ENCODE measurements at places on chromosomes 7 and 10.

DNA sequence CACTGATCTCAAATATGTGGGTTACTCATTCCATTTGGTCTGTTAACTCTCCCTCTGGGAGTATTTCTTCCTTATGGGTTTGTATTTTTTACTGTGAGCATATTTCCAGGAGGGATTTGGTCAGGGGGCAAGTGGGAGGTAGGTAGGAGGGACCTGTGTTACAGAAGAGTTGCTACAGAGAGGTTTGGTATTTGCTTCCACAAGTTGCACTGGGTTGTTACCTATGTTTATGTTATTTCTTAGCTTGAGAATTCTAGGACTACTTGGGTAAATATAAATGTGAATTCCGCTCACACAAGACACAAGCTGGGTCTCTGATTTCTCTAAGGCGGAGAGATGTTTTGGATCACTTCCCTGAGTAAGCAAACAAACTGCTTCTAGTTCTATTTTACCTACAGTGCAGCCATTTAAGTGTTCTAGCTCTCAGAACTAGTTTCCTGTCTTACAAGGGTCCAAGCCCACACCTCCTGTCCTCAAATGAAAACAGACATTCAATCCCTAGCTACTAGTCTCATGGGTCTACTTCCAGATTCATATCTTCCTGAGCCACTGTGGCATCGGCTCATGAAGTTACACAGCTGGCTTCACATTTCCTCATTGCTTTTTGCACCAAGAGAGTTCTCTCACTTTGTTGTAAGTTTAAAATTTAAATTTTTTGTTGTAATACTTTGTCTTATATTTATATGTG is 75.4 kb upstream of the PPP1R3C start:
- DNase-seq, result no peak

- DNase-seq, result no peak
Measured at GRCh38 chr10:114634609-114634979, 23.5 kb downstream of the ABLIM1 start.

DNA sequence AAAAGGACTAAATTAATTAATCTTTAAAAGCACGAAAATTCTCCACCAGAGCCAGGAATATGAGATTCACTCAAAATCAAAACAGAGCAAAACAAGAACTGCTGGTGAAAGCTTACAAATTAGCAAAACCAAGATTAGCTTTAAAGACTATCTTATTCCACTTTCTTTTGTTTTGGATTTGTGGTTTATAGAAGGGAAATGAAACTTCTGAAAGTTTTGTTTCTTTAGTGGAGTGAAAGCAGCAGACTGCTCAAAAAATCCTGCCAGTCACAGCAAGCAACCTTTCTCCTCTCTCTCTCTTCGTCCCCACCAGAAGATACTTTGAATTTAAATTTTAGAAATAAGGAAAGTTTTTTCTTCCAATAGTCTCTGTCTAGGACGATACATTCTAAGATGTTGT is 7.8 kb downstream of the ACTA2 start:
- DNase-seq, result no peak

- peak; percentile 52 for DNase-seq
Measured at GRCh38 chr10:129030996-129031843, 435.8 kb upstream of the MGMT start.

DNA sequence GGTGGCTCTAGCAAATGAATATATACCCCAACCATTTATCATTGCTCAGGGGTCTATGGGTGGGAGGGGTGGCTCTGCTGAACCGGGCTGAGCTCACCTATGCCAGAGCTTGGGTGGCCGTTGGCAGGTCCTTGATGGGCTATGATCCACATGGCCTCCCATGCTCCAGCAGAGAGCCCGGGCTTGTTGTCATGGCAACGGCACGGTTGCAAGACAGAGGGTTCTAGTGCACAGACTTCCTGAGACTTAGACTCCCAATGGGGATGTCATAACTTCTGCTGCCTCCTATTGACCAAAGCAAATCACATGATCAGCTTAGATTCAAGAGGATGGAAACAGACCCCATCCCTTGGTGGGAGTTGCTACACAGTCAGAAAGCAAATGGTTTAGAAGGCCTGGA is 36.4 kb upstream of the CARD11 start:
- no peak for DNase-seq

DNA sequence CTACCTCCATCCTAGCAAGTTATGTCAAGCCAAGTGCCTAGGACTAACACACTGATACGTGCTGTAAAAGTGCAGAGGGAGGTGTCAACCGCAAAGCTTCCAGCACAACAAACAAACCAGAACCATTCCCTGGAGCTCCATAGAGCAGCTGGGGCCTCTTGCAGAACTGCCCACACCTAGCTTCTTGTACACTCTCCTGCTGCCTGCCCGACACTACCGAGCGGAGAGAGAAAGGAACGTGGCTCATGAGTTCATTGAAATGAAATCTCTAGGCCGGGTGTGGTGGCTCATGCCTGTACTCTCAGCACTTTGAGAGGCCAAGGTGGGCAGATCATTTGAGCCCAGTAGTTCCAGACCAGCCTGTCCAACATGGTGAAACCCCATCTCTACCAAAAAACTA is 73.5 kb downstream of the MKI67 start:
- no peak for DNase-seq

DNA sequence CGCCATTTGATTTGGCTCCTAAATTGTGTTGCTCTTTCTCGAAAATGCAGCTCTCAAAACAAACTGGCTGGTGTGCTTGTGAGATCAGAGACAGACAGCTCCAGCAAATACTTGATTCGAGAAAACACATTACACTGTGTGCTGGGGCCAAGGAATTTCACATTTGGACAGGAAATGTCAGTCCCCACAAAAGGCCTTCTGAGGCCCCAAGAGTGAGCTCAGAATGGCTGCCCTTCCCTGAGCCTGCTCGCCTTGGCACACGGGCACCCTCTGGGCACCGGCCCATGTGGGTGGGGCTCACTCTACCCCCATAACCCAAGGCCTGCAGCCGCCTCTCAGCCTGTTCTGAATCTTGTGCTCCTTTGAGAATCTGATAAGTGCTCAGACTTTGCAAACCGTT is 13.9 kb upstream of the HSPA12A start:
- no peak for DNase-seq

DNA sequence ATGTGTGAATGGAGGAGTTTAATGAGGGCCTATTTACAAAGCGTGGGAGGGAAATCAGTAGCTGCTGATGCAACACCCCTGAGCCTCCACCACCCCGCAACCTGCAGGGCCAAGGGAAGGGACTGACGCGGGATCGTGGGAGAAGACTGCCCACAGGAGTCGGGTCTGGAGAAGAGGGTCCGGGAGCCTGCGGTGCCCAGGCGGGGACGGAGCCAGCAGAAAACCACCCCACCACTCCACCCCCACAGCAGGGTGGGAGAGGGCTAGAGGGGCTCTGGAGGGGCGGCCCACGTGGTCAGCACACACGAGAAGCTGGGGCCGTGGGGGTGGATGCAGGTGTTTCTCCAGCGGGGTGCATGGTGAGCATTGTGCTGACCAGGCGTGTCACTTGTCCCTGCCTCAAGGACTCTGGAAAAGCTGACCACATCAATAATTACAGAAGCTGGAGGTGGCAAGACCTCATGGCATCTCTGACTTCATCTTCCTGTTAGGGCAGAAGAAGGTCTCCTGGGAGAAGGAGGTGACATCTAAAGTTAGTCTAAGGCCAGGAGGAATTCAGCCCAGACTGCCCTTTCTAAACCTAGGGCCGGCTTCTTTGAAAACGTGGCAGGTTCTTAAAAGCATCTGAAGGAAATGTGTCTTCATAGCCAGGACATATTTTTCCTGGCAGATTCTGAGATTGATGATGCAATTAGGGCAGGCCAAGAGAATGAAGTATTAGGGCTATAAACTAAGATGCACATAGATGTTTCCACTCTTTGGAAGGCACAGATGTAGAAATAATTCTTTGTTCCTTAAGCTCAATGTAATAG is 150.9 kb downstream of the RGS10 start:
- no peak for DNase-seq

DNA sequence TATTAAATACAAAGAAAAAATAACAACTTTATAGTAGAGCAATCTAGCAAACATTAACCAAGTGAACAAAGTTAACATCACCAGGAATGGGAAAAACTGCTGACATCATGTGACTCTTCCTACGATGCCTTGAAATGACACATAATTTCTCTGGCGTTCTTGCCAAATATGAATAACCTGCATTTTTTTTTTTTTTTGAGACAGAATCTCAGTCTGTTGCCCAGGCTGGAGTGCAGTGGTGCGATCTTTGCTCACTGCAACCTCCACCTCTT is 126.5 kb upstream of the VKORC1L1 start:
- DNase-seq, result no peak

- DNase-seq, result no peak
Measured at GRCh38 chr10:97821308-97822038, 28.2 kb upstream of the GOLGA7B start.

- no peak for DNase-seq
Measured at GRCh38 chr10:91198781-91199180, 21.7 kb upstream of the PCGF5 start.

- no peak for DNase-seq
Measured at GRCh38 chr10:1287487-1287886, 231.3 kb downstream of the WDR37 start.

DNA sequence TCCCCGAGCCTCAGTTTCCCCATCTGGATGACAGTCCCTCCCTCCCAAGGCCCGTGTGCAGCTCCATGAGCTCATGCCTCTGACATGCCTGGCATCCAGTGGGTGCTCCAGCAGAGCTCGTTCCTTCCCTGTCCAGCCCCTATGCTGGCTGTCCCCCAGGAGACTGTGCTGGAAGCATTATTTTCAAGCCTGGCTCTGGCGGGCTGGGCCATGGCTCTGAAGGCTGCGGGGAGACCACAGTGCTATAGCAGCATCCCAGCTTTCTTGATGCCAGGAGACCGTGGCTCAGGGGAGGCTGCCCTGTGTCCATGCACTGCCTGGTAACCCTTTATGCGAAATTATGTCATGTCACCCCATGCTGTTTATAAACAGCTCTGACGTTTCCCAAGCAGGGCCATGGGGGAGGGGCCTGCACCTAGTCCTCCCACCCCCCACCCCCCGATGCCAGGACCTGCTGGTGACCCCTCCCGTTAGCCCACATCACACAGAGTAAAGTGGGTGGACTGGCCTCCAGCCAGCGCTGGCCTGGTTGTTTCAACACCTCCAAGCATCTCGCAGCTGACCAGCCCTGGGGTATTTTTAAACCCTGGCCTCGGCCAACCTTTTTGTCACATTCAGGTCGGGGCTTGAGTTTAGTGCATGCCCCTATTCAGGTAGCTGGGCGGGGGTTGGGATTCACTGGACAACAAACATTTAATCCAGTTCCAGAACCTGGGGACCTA is 105.9 kb upstream of the ZNF716 start:
- no peak for DNase-seq

GRCh38 chr7:27771111-27771510 is 31.1 kb downstream of the TAX1BP1 start:
- no peak for DNase-seq

DNA sequence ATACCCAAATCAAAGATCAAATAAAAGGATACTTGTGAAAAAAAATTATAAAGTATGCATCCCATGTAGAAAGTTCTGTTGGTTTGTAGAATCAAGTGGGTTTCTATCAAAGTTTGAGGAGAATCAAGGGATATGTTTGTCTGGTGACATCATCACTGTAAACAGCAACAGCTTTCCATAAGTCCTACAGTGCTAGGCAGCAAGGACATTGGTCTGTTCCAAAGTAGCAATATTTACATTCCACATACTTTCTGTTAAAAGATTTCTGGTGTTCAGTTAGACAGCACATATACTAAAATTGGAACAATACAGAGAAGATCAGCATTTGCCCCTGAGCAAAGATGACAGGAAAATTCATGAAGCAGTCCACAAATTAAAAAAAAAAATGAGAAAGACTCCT is 683.9 kb downstream of the XPNPEP1 start:
- DNase-seq, result no peak

GRCh38 chr7:46387646-46388045 is 466.6 kb upstream of the IGFBP3 start:
- no peak for DNase-seq

DNA sequence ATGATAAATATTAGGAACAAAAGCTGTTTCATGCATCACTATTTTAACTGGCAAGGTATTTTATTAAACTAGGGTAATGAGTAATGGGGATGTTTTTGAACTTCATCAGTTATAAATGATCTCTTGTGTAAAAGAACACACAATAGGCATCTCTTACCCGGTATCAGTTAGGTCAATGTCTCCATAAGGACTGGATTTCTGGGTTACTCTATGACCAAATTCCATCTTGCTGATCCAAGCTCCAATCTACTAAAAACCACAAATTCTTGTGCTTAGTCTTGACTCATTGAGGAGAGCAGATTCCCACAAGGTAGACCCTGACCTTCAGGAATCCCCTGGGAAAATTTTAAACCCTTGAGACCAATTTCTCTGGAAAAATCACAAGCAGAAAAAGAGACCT is 1167.7 kb downstream of the XPNPEP1 start:
- DNase-seq, result no peak

DNA sequence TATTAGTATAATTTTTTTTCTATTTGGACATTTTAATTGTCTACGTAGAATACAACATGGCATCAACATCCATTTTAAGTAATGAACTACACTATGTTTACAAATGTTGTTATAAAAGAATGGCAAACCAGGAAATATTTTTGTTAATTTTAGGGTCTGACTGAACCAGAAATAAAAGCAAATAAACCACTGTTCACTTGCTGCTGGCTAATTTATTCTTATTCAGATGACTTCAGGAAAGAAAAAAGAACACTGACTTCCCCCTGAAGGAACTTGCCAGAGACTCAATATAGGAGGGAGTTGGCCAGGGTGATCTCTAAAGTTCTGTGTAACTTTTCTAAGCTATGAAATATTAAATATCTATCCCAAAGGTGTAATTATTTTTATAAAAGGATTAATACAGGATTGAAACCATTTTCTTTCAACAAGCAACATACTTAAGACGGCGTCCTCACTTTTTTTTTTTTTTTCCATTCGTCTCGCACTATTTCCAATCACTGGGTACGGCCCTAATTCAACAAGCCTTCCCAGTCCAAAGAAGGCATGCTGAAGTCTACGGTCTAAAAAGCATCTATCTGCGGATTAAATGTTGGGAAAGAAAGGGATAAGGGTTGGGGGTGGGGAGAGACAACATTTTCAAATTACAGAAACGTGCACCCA is 1.2 kb downstream of the USP6NL start:
- DNase-seq, result no peak

GRCh38 chr10:29969255-29970011 is 90.0 kb downstream of the JCAD start:
- DNase-seq, result no peak

- no peak for DNase-seq
Measured at GRCh38 chr10:71094712-71095390, 117.5 kb upstream of the UNC5B start.

DNA sequence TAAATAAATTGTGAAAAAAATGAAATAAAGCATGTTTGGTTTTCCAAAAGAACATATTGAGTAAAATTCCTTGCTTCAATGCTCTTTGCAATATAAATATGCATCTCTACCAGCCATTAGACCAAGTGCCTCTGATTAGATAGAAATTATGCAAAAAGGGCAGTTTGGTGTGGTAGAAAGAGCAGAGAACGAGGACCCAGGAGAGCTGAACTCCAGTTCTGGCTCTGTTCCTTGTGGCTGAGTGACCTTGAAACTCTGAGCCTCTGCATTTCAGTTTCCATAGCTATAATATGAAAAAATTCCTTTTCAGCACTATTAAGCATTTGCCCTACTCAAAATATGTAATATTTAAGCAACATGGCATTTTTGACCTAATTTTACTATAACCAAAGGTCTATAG is 36.5 kb downstream of the COL1A2 start:
- DNase-seq, result no peak

GRCh38 chr10:94092848-94093247 is 99.1 kb downstream of the PLCE1 start:
- no peak for DNase-seq
